GOT3 (cell line): ENCODE measurements at places on chromosomes 1 and 21.

GRCh38 chr1:206049293-206049692 lies 3.7 kb upstream of the RHEX start:
- DNase-seq, result no peak

- no peak for DNase-seq
Observed at GRCh38 chr1:89733748-89734147, 87.1 kb upstream of the LRRC8D start.

DNA sequence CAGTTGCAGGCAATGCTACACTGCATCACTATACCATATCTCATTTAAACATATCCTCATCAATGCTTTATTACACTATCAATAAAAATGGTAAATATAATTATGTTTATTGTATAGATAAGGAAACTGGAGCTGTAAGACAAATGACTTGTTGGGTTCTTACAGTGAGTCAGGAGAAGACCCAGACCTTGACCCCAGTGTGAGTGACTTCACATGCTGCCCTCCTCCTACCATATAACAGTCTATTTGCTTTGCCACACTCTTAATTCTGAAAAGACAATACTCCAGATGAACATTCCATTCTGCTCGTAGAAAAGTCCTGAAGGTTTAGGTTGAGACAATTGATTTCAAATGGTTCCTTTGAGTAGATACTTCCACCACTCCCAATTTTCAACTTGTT lies 550.5 kb downstream of the PLPP3 start:
- no peak for DNase-seq

DNA sequence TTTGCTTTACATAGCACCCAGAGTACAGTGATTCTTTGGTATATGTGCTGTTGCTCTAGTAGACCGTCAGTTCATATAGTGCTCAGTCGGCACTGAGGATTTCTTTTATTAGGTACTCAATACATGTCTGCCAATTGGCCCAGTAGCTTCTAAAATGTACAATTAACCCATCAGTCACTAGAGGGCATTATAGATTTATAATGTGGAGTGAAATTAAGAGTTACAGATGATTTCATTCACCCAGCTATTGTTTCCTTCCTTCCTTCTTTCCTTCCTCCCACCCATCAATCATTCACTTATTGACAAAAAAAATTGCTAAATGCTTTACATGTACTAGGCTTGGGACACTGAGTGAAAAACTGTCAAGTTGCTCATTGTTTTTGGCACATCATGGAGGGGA lies 263.6 kb upstream of the USP24 start:
- DNase-seq, result no peak

DNA sequence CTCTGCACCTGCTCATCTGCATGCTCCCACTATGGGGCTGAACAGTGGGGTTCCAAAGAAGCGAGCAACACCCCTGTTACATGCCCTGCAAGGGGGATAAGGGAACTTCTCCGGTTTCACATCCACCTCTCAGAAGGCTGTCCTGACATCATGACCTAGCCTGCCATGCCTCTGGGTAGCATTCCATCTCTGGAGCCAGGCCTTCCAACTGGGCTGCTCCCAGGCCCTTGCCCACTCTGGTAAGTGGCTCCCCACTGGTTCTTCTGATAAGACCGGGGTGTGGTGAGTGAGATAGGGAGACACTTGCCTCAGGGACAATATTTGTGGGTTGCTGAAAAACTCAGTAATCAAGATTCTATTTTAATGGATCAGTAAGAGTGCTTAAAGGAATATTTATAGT lies 57.8 kb downstream of the KCNJ15 start:
- DNase-seq, result no peak

- no peak for DNase-seq
Observed at GRCh38 chr1:184789884-184790283, 35.2 kb upstream of the EDEM3 start.

- DNase-seq, result no peak
Observed at GRCh38 chr21:36255663-36256062, 64.3 kb upstream of the MORC3 start.

DNA sequence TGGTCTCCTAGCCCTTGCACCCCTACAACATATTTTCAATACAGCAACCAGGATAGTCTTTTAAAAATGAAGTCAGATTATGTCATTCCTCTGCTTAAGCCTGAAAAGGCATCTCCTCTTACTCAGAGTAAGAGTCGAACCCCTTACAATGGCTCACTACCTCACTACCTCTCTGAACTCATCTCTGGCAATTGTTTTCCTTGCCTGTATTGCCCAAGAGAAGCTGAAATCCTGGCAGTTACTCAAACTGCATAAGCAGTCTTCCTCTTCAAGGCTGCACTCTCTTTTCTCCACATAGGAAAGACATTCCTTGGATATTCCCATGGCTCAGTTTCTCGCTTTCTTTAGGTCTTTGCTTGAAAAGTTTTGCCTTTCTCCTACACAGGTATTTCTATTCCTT lies 22.7 kb downstream of the CLDN8 start:
- DNase-seq, result no peak

DNA sequence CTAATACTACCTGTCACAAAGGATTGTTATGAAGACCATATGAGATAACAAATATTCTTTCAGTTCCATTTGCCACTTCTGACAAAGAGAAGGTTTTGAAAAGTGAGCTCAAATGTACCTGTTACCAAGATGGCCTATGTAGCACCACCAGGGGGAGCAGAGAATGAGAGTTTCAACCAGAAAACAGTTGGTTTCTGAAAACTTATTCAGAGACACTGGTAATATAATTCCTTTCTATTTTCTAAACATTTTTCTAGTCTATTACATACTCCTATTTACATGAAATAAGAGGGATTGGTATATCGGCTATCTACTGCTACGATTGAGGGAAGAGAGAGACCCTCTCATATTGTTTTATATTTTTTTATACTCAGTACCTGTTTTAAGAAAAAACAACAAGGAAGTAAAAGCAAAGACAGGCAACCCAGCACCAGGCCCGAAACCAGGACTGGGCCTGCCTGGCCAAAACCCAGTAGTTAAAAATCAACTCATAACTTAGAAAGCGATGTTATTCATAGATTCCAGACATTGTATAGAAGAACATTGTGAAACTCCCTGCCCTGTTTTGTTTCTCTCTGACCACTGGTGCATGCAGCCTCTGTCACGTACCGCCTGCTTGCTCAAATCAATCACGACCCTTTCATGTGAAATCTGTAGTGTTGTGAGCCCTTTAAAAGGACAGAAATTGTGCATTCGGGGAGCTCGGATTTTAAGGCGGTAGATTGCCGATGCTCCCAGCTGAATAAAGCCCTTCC lies 48.3 kb downstream of the IL23R start:
- DNase-seq, result no peak

GRCh38 chr1:162876751-162877150 lies 15.8 kb upstream of the CCDC190 start:
- DNase-seq, result no peak

DNA sequence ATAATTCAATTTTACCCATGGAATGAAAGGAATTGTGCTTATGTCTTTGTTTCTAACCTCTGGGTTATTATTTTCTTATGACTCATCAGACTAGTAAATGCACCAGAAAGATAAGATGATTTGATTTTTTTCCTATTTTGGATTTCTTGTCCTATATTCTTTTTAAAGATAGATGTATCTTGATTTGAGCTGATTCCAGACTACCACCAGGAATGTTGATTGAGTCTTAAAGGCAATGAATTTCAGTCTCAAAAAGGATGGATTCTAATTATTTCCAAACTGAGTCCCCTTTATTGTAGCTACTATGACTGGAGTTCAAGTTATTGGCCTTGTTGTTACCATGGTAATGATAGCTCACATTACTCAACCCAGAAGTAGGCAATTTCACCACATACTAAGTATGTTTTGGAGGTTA lies 95.8 kb upstream of the RGS4 start:
- DNase-seq, result no peak

DNA sequence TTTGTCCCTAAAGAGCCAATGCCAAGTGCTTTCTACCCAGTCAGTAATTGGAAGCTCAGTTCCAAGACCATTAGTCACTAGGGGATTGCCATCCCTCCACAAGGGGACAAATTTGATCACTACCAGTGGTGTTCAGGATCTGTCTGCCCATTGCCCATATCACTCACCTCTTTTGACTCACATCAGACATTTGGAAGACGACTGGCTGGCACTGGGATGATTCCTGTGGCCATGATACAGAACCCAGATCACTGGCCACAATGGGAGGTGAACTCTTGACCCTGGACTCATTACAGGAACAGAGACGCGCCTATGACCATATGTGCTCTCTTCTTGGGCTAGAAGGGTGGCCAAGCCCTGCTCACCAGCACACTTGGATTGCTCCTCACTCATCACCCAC lies 71.0 kb downstream of the COLGALT2 start:
- DNase-seq, result no peak

DNA sequence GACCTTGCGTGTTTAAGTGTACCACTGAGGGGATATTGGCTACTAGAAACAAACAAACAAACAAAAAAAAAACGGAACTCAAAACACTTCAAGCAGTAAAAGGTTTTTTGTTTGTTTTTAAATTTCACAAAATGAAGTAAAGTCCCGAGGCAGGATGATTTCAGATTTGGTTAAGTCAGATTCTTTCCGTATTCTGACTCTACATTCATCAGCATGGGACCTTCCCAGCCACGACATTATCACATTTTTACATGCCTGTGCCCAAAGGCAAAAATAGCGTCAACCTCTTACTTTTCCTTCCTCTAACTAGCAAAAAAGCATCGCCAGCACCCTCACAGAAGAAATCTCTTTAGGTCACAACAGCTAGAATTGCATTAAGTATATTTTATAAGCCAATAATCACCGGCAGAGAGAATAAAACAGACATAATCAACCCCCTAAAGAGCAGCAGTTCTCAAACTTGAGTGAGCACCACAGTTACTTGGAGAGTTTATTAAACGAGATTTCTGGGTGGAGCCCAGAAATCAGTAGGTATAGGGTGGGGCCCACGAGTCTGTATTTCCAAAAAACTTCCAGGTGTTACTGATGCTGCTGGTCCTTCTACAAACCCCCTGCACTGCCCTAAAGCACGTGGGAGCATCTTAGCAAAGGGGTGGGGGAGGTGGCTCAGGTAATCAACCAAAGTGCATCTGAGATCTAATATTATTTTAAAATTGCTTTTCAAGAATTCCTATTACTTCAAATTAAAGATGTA lies 227.6 kb downstream of the RGS7 start:
- no peak for DNase-seq

GRCh38 chr21:31909153-31910073 lies 36.6 kb downstream of the HUNK start:
- no peak for DNase-seq

DNA sequence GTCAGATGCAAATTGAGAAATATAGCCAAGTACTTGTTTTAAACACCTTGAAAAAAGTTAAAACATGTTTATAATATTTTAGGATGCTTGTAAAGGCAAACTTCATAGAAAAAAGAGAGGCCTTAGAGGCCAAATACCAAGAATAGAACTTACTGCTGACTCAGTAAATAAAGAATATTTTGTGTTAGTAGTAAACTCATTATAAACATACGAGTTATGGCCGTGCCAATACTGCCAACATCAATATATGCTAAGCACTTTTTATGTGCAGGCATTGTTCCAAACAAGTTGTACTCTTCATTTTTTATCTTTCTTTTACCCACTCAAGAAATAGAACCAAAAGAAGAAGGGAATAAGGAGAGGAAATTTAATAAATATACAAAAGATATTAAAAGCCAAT lies 705.9 kb upstream of the NCAM2 start:
- DNase-seq, result no peak

- DNase-seq, result no peak
Observed at GRCh38 chr1:42765269-42765668, 1.6 kb downstream of the P3H1 start.

GRCh38 chr21:34810786-34811185 lies 142.0 kb downstream of the CLIC6 start:
- DNase-seq, result no peak

GRCh38 chr1:116002781-116003420 lies 26.6 kb downstream of the SLC22A15 start:
- no peak for DNase-seq

GRCh38 chr1:240293706-240294105 lies 202.0 kb downstream of the FMN2 start:
- DNase-seq, result no peak

- no peak for DNase-seq
Observed at GRCh38 chr1:23751050-23751814, 8.0 kb downstream of the ELOA start.

GRCh38 chr1:942864-943533 lies 16.1 kb downstream of the NOC2L start:
- no peak for DNase-seq

DNA sequence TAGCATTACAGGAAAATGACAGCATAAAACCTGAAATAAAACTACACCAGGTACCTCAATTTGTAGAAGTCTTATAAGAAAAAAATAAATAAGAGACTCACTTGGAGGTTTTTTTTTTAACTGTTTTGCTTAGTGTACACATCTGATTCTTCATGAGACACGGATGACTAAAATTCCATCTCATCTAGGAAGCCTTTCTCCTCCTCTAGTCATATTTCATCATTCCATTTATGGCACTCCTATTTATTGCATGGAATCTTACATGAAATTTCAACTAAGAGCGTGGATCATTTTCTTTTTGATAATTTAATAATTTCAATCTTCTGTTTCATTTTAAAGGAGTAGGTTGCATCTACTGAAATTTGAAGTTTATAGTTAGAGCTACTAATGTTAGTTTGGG lies 1.6 kb upstream of the PTGS2 start:
- DNase-seq, result no peak

- no peak for DNase-seq
Observed at GRCh38 chr1:235831148-235831547, 35.6 kb downstream of the LYST start.

- DNase-seq, result no peak
Observed at GRCh38 chr1:100530880-100531487, 7.0 kb upstream of the GPR88 start.

DNA sequence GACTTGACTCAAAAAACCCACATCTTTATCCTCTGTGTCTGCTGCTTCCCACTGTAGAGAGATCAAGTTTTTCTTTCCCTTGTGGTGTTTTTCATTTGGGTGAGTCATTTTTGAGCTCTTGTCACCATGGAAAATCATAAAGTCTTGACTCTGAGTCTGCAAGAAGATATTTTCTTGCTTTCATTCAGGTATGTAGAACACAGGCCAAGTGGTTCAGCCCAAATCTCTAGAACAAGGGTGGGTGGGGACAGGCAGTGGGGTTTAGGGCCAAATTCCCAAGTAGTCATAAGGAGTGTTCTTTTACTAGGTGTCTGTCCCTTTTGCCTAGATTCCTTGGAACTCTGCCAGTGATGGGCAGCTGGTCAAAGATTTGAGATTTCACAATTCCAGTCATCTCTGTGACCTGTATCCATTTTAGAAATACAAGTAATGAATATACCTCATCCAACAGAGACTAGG lies 21.5 kb upstream of the ARHGAP29 start:
- no peak for DNase-seq

- no peak for DNase-seq
Observed at GRCh38 chr1:41740058-41740457, 178.7 kb downstream of the HIVEP3 start.

- no peak for DNase-seq
Observed at GRCh38 chr1:46523496-46524353, 27.7 kb downstream of the KNCN start.

DNA sequence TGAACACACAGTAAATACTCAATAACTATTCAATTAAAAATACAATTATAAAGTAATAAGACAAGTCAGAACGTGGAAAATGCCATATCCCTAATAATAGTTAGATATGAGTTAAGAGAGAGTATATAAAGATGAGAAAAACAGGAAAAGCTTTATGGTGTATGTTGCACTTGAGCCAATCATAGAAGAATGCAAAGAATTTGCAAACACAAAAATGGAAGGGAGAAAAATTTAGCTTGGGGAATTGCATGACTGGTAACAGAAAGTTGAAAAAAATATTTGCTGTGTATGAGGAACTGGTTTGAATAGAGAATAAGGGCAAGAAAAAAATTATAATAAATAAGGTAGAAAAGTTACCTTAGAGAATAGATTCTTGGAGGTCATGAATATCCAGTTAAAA lies 739.6 kb upstream of the CXADR start:
- DNase-seq, result no peak
